AG08396 (cell line): ENCODE measurements at places on chromosomes 4 and X.

DNA sequence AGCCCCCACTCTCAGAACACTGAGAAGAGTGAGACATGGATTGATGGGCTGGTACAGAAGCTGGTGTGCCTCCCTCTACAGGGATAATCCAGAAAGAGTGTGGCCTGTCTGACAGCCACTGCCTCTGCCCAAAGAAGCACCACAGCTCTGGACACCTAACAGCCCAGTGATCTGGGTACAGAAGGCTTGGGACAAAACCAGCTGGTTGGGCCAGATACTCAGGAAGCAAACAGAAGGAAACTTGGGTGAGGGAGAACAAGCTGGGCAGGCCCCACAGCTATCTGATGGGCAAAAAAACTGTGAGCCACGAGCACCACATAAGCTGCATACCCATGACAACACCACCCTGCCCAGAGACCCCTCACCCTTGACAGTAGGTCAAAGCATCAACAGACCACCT, 46.9 kb downstream of the TMPRSS11F start:
- DNase-seq = no peak

- no peak for DNase-seq
Measured at GRCh38 chrX:54230435-54231148, 47.5 kb upstream of the FAM120C start.

DNA sequence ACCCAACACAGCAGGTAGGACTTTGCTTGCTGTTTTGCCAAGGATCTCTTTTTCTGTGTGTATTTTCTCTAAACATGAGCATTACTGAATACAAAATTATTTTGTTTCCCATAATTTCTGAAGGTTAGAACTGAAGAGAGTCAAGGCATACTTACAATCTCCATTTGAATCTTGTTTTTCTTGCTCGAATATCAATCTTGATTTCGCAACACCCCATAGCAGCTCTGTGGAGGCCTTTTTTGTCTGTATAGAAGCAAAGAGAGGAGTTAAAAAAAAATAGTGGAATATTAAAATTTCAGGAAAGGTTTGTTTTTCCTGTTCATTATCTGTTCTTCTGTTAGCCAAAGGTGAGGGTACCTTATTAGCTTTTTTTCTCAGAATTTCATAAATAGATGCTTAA, 92.9 kb downstream of the TNIP2 start:
- DNase-seq = no peak

DNA sequence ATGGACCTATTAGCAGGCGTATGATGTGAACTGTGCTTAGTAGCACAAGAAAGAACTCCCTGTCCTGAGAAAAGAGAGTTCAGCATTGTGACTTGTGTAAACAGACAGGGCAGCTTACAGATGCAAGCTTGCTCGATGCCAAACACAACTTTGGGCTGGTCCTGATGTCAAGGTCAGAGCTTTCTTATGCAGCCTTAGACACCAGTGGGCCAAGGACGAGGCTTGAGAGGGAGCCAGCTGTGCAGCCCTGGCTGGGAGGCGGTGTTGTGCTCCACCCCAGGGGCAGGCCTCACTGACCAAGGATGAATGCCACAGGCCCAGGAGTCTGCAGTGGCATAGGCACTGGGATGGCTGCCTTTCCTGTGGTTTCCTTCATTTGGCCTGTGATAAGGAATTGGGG, 35.4 kb downstream of the JADE1 start:
- no peak for DNase-seq

DNA sequence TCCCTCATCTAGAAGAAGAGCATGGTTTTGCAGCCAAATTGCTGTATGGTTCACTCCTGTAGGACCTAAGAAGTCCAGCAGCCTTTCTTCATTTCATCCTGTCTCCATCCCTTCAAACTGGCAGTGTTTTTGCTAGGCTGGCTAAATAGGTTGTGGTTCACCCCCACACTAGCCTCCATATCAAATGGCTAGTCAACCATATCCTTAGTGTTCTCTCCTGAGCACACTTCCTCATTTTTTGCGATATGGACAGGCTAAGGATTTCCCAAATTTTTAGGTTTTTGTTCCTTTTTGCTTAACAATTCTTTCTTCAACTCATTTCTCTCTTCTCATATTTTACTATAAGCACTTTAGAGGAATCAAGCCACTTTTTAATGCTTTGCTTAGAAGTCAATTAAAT, 98.8 kb upstream of the NOCT start:
- DNase-seq = no peak

GRCh38 chr4:135120195-135120594, 918.6 kb upstream of the PABPC4L start:
- DNase-seq = peak; percentile 3

GRCh38 chr4:96526625-96527024, 686.7 kb downstream of the PDHA2 start:
- DNase-seq = no peak

GRCh38 chr4:10079912-10080588, 36.5 kb downstream of the WDR1 start:
- DNase-seq = no peak

GRCh38 chrX:141742666-141743065, 44.1 kb upstream of the SPANXD start:
- no peak for DNase-seq

DNA sequence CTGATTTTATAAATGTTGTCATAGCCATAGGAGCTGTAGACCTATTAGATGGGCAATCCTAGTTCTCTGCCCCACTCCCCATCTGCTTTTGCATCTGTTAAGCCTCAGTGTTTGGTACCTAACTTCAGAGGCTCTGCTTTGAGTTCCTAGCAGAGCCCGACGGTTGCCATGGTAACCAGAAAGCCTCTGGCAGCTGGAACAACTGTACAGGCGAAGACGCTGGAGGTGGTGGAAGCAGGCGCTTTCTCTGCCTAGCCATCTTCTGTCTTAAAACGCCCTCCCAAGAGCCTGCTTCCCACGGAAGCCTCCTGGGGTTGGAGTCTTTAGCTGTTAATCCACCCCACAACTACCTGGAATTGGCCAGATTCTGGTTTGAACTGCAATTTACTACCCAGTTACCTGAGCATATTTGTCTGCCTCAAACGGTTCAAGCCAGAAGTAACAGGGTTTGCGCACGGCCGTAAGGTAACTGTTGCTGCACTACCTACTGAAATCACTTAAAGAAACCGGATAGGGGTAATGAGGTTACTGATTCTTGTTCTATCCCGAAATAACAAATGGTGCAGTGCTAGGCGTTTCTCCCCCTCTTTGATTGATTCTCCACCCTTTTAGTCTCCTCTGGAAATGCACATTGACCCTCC, 1.0 kb upstream of the GABRG1 start:
- DNase-seq = no peak

DNA sequence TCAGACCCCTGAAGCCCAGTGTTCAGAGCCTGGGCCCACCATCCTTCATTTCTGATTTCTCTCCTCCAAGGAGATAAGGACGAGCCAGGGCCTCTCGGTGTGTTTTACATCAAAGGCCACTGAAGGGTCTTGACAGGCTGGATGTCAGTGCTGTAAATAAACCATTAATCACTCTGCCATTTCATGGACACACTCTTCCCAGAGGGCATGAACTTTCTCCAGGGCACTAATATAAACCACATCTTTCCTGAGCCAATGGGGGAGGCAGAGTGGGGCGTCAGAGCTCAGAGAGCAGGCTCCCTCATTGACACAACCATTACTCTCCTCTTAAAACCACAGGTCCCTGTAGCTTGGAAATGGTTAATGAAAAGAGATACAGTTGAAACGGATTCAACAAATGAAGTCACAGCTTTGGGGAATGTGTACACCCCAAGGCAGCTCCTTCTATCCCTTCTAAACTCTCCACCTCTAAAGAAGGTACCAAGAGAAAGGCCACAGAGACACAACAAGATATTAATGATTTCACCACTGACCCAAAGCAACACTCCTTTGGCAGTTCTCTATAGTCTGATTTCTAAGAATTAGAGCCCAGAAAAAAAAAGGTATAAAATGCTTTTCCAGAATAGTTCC, 200.6 kb downstream of the CHIC2 start:
- no peak for DNase-seq

- peak; percentile 41 for DNase-seq
Measured at GRCh38 chrX:56978172-56978571, 17.2 kb downstream of the SPIN3 start.

- DNase-seq = no peak
Measured at GRCh38 chr4:176709417-176709816, 83.3 kb downstream of the VEGFC start.

DNA sequence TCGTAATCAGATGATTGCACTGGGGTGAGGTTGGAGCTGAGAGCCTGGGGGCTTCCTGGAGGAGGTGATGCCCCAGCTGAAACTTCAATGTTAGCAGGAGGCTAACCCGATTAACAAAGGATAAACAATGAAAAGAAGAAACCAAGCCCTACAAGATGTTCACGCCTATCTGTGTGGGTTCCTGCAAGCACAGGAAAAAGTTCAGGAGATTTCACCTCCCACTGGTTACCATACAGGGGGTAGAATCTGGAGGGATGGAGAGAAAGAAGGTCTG, 27.5 kb downstream of the JAKMIP1 start:
- DNase-seq = no peak

- DNase-seq = no peak
Measured at GRCh38 chr4:55037728-55038127, 87.7 kb downstream of the KDR start.

DNA sequence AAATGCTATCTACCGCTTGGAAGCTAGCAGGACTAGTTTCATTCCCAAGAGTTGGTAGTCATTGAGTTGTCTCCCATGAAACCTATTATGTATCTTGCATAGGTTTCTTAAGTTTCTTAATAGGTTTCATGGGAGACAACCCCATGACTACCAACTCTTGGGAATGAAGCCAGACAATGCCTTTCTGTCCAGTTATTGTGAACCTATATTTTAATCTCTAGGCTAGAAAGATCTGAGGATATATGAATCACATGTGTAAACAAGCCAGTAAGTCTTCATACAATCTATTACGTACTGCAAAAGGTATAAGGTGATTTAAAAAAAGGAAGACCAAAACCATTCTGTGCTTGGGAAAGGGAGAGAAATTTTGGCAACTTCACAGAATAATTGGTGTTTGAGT, 162.6 kb downstream of the INPP4B start:
- no peak for DNase-seq

DNA sequence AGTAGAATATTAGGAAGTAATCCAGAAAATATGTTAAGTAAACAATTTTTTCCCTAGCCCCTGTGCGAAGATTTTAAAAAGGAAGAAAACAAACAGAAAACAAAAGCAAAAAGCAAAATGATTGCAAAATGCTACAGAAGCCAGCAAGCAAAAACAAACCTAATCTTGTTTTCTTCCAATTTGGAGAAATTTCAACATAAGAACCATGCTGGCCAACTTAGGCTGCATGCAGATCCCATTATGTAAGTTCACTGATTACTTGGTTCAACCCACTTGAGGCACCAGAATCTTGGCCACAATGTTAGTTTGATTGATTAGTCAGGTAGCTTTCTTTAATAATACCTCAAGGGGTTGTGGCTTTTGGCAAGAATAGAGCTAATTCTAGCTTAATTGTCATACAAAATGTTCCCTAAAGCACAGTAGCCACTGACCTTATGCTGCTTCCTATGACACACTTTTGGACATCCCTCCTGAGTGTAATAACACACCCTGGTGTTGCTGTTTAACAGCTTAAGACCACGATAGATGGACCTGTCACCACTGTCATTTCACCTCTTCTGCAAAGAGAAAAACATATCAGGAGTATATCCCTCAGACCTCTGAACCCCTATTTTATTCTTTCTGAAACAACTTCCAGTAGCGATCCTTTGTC, 2342.1 kb downstream of the PCDH7 start:
- DNase-seq = no peak

GRCh38 chr4:163017135-163017534, 149.6 kb downstream of the NAF1 start:
- DNase-seq = no peak

DNA sequence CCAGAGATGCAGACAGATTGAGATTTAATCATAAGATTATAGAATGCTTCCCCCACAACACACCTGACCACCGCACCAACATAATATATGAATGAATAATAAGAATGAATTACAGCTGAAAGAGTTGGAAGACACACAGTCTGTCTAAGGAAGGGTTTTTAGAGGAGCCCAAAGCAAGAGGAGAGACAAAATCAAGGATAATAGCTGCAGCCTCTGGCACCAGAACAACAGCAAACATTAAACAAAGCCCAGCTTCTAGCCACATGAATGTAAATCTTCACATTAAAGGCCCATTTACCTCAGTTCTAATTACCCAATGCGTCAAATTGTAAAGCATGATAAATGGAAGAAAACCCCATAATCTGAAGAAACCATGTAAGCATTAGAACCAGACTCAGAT, 133.9 kb downstream of the SPCS3 start:
- DNase-seq = no peak

- DNase-seq = no peak
Measured at GRCh38 chr4:40289366-40290188, 45.6 kb upstream of the CHRNA9 start.

DNA sequence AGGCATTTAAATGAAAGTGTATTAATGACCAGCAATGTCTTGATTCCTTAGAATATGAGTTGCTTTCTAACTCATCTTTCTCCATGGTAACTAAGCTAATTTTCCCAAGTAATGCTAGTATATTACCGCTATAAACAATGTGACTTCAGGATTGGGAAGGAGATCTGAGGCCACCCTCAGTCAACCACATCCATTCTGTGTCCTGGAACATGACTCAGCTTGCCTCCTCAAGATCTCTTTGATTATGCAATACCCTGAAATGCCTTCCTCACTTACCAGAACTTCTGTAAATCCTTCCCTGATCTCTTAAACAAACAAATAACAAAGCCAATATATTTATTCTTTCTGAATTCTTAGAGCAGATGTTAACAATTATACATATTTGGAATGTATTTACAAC, 1495.5 kb downstream of the PCDH18 start:
- peak; percentile 4 for DNase-seq

DNA sequence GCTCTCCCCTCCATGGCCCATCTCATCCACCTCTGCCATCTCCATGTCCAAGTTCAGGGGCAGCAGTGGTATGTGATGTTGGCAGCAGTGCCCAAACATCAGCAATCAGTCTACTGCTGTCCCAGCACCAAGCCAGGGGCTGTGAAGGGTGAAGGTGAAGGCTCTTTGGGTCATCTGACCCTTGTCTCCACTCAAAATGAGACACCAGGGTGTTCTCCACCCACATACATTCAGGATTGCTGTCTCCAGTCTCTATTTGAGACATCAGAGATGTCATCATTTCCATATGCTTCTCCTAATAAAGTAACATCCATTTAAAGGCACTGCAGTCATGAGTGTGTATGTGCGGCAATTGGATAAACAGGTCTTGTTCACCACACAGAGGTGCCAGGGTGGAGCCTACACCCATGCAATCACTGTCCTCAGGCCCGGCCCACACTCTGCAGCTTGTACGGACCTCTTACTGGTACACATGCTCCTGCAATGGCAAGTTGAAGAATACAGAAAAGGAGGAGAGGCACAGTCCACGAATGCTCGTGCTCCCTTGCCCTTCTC, 22.2 kb downstream of the MAML3 start:
- no peak for DNase-seq

GRCh38 chr4:188417181-188417580, 277.9 kb downstream of the TRIML1 start:
- DNase-seq = no peak

GRCh38 chrX:100874325-100874724, at the start of gene NOX1:
TSS of gene NOX1 (minus strand) at chrX:100874359. CDS start at chrX:100874139, 220 bp downstream.
- DNase-seq = no peak

GRCh38 chr4:181595716-181596115, 647.5 kb upstream of the TENM3 start:
- DNase-seq = no peak
